Umbilical cord (tissue), 2 donors: ENCODE measurements at places on chromosomes 1 and 21. TPM values are rescaled to one million over a fixed set of nuclear protein-coding genes. Genes with fewer than 3 reads are reported as not detected.

Gene C1orf105
- not detected for total RNA-seq

Gene MFSD2A
- total RNA-seq, result 9.1 TPM

- DNase-seq, result no peak
Measured at GRCh38 chr1:154739654-154740053, 130.4 kb downstream of the KCNN3 start.

GRCh38 chr21:37793660-37794059 lies 122.6 kb downstream of the KCNJ6 start:
- DNase-seq, result no peak

- DNase-seq, result no peak
Measured at GRCh38 chr1:153395776-153396175, 4.9 kb upstream of the S100A8 start.

GRCh38 chr1:82567348-82567747 lies 766.6 kb downstream of the ADGRL2 start:
- no peak for DNase-seq
